ENCODE measurements at places on chromosomes 1 and 21. TPM values are rescaled to one million over a fixed set of nuclear protein-coding genes. Genes with fewer than 3 reads are reported as not detected.

- DNase-seq: no peak
These were observed 12.6 kb downstream of the TRIM46 start for GRCh38 chr1:155186067-155186793.

The TNFRSF18 gene
- total RNA-seq: not detected

GRCh38 chr1:55530749-55531478 is 315.8 kb upstream of the USP24 start:
- DNase-seq: no peak

DNA sequence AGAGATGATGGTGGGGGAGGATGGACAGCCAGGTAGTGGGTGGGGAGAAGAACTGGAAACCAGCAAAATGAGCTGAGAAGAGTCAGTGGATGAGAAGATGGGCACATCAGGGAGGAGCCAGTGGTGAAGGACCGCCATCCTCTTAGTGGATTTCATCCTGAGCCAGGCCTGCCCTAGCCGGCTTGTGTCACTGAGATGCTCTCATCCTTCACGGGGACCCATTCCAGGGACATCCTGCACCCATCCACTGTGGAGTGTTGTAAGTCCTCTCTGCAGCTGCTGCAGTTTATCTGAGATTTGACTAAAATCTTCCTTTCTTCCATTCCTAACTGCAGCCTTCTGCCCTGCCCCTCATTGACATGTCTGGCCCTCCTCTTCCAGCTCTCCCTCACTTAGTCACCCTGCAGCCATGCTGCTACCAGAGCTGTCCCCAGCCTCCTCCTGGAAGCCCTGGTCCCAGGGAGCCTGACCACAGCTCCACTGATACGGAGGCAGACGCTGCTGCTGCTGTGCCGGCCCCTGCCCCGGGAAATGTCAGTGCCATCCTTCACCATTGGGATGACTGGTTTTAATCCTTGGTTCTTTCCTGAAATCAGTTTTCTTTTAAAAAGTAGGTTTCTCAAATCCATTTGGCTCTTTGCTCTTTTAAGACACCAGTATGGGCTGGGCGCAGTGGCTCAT is 33.2 kb downstream of the STUM start:
- DNase-seq: no peak

The AK5 gene
- total RNA-seq: 5.6 TPM

DNA sequence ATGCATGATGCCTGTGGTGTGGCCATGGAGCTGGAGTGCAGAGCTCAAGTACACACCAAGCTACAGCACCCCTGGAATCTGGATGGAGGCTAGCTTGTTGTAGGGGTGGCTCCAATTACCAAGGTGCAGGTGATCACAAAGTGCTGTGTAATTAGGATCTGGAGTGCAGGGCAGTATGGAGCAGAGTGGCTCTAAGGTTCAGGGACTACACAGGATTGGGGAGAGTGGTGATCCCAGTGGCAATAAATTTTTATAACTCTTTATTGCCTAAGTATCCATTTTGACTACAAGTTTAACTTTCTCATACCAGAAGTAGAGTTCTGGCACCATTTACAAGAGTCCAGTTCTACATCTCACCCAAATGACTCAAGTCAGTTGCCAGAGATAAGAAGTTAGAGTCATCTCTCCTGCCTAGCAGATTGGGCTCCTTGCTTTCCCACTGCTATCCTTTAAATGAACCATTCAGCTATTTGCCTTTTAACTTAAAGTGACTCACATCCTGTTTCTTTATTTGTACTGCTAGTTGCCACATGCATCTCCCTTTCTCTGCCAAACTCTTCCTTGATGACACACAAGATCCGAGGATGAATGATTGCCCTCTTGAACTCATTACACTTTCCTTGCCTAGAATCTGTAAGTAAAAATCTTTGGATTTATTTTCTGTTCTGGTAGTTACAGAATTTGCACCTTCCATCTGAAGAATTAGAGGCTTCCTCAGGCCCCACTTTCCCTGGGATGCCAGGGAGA is 427.2 kb downstream of the KCNT2 start:
- DNase-seq: peak; percentile 94

The RAVER2 gene
- 2.3 TPM for total RNA-seq

The KRTAP11-1 gene
- not detected for total RNA-seq

The STXBP3 gene
- 55.4 TPM for total RNA-seq

DNA sequence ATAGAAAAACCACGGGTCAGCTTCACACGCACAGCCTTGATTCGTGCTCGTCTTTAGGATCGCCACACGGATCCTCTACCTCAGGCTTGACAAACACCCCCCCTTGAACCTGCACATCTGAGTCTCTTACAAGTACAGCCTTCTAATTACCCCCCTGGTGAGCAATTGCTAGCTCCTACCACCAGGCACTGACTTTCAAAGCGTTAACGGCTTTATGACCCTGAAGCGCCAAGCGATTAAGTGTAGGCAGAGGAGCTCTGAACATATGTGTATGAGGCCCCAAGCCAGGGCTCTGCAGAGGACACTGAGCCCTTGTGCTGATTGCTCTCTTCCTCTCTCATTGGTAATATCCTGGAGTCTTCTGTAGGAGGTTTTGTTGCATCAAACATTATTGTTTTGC is 55.7 kb upstream of the EPHA8 start:
- no peak for DNase-seq

GRCh38 chr1:942411-942821 is 16.6 kb downstream of the NOC2L start:
- no peak for DNase-seq
